Cardiac fibroblast (primary cell): ENCODE measurements at places on chromosomes 6 and 20.

DNA sequence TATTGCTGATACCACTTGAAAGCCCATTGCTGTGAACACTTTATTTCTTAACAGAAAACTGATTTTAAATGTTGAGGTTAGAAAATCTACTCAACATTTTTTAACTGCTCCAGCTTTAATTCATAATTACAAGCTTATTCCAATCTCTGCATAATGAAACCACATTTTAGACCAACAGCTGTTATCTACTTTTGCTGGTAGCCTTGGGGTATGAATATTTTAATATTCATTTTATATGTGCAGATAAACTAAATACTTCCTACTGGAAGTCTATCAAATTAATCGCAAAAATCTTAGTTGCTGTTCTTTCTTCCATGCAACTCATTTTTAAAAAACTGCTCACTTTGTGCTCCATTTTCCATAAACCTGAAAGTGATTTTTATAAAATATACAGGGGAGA lies 189.3 kb upstream of the SLC35B3 start:
- DNase-seq = no peak

DNA sequence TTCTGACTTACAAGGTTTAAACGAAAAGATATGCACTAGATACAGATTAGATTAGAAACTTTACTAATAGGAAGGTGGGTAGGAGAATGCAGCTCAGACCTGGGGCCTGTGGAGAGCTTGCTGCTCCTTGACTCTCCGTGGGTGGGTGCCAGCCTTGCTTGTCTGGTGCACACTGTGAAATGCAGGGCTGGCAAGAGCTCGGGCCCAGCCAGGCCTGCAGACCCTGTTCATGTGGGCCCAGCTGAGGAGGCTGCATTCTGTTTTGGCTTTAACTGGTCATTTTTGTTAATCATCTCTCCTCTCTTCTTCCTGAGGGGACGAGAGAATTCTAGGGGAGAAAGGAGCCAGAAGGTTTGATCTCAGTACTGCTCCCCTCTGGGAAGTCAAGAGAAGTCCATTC lies 325.4 kb downstream of the QKI start:
- DNase-seq = no peak

- no peak for DNase-seq
These were observed 1.5 kb downstream of the GCM2 start for GRCh38 chr6:10880366-10880765.

DNA sequence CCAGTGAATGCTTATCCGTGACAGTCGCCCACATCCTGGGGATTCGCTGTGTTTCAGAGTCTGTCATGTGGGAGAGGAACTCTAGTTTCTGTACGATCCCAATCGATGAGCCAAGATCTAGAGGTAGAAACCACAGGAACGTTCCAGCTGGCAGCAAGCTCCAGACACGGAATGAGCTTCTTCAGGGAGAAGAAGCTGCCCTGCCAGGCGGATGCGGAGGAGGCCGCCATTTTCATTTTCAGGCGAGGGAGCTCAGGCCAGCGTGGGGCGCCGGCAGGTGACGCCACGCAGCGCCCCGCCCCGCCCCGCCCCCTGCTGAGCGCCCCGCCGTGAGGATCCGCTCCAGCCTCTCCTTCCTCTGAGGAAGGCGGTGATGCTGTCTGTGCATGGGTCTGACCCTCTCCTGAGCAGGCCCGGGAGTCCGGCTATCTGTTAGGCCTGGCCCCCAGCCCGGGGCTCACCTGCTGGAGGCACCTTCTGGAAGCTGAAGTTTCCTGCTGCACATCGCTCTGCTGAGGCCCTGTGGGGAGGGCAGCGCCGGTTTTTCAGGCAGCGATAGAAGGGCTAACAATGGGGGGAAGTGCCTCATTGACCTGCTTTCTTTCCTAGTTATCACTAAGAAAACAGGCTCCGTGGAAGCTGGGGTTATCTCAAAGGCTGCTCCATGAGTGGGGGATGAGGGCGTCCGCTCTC lies 147.5 kb downstream of the ERMARD start:
- no peak for DNase-seq

DNA sequence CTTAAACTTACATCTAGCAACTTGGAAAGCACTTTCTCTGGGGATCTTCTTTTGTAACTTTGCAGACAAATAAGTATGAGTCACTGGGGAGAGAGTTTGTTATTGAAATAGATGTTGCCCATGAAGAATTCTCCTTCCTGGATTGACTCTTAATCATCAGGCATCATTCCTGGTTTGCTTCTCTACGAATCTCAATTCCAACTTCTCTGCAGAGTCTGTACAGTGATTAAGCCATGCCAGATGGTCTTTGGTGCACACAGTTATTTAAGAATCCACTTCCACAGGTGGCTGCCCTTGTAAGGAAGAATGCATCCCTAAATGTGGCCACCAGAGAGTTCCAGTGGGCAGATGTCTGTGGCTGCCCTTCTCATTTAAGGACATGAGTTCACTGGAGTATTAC lies 25.7 kb downstream of the MYCT1 start:
- DNase-seq = peak; percentile 90

GRCh38 chr20:36285746-36286447 lies 20.2 kb upstream of the DLGAP4 start:
- DNase-seq = no peak

DNA sequence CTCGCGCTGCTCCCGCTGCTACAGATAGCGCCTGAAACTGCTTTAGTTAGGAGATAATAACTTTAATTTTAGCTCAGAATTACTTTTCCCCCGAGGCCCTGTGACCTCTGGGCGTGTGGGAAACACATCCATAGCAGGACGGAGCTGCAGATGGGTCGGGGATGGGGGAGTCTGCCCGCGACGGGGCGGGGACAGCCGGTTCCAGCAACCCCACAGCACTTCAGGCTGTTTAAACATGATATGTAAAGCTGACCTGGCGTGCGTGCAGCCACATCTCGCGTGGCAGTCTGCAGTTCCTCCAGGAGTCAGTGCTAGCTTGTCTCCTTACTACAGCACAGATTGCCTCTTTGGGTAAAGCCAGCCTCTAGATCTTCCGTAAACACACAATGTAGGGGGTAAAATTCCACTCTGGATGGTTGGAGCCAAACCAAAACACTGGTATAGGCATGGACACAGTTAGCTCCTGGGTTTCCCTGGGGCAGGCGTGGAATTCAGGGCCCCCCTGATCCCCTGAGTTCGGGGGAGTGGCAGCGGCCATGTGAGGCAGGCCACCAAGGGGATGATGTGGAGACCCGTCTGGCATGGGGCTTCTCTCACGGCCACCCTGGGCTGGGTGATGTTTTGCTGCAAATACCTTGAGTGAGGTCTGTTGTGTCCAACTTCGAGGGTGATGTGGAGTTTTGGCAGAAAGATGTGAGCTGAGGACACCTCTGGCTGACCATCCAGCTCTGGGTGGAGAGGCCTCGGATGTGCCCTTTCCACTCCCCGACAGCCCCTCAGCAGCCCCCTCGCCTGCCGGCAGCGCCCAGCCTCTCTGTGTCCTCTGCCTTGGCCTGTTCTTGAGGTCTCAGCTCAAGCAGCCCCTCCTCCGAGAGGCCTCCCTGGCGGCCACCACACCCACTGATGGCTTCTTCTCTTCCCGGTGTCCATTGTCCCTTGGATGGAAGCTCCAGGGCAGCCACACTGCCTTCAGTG lies 214.5 kb downstream of the TAF4 start:
- DNase-seq = no peak

DNA sequence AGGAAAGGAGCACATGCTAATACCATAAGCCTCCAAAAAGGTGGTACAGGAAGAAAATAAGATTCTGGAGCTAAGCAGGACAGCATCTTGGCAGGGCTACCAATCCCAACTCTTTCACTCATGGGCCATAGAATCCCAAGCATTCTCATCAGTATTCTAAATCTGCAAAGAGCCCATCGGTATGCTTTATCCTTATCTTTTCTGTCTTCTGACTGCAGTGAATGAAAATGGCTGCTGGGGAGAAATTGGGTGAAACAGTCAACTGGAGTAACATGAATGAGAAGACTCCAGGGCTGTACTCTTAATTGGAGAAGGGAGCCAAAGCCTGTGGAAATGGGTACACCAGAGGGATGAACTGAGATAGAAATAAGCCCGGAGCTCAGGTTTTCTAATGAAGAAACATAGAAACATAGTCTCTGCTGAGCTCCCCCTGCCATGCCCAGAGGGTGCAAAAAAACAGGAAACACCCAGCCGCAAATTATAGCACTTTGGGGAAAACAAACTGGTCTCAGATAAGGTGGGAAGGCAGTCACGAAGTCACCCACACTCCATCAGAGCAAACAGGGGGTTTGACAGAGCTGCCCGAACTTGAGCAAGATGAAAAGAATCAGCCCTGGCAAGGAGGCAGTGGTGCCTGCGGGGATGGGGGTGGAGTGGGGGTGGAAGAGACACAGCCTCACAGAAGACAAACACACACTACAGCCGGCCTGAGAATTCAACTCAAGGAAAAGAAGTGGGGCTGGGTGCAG lies 35.4 kb upstream of the E2F3 start:
- DNase-seq = no peak

DNA sequence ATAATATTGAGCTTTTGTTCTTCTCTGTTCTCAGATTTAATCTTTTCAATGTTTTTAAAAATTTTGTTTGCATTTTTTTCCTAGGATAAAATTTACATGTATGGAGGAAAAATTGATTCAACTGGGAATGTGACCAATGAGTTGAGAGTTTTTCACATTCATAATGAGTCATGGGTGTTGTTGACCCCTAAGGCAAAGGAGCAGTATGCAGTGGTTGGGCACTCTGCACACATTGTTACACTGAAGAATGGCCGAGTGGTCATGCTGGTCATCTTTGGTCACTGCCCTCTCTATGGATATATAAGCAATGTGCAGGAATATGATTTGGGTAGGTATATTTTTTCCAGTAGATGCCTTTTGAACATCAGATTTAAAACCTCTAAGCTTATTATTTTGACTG lies 89.8 kb downstream of the ATRN start:
- DNase-seq = peak; percentile 14

DNA sequence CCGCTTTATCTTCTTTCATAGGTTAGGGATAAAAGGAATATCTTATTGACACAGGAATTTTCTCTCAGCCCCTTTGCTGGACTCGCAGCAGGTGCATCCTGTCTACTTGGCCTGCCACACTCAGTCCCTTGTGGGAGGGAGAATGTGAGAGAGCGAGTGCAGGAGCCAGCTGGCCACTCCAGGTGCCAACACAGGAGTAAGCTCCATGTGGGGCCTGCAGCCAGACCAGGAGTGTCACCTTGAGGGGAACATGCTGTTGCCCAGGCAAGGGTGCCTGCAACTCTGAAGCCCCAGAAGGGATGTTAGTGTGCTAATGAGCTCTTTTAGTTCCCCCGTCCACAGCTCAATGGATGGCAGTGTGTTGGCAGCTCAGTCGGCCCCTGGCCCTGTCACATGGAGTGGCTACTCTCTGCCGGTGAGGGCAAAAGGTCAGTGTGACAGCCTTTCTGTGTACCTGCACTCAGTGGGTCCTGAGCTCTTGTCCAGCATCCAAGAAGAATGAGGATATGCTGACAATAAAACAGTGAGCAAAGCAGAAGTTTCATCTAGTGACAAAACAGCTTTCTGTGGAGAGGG lies 57.1 kb downstream of the CRYBG1 start:
- no peak for DNase-seq

GRCh38 chr6:100726666-100727065 lies 154.5 kb downstream of the ASCC3 start:
- DNase-seq = peak; percentile 19

GRCh38 chr6:15936503-15936902 lies 192.4 kb upstream of the MYLIP start:
- no peak for DNase-seq

- peak; percentile 48 for DNase-seq
These were observed 2.4 kb downstream of the MYBL2 start for GRCh38 chr20:43669332-43669731.
